ENCODE measurements at places on chromosomes 7 and 10.
A peak's percentile ranks its signal among the peaks of the same experiment; 100 is the strongest.

GRCh38 chr10:118968060-118968459, 61.5 kb upstream of the NANOS1 start:
- no peak for DNase-seq

GRCh38 chr10:126092366-126093215, 196.2 kb downstream of the FANK1 start:
- no peak for DNase-seq

DNA sequence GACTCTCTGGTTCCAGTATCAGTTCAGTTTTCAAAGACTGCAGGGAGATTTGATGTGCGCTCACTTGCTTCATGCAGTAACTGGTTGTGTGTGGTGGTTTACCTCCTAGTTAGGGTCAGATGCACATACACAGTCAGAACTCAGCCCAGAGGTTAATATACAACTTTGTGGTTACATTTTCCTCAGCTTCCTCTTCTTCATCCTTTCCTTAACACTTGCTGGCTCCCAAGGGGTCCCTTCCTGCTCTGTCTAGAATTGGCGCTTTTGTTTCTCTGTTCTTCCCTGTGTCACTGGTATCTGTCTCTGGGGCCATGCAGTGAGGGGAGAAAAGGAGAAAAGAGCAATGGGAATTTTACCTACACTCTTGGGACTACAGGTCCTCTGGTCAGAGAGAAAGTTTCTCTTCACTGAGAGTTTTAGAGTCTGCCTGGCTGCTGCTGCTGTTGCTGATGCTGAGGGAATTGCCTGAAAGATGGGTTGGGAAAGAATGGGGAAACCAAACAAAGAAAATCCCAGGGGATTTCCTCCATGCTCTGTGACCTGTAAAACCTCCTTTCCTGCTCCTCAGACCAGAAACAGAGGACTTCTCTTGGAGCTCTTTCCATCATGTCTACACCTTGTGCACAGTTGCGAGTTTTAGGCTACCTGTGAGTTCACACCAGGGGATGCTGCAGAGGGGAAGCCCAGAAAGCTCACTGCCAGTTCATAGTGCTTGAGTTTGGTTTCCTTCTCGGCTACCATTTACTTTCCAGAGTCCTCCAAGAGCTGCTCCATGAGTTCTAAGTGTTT, 74.6 kb downstream of the WDFY4 start:
- no peak for DNase-seq

DNA sequence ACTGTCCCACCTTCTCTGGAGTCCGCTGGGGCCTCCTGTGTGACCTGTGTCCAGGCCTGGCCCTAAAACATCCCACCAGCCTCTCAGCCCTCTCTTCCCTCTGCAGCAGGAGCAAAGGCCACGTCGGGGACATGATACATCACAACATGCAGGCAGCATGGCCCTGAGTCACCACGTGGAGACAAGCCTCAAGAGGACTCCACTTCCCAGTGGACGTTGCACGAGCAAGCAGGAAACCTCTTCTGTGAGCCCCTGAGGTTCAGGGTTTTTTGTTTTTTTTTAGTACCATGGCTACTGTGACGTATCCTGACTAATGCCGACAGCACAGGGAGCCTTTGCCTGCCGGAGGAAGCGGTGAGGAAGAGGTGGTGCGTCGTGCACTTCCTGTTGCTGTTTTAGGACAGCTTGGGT, 165.9 kb downstream of the DNAJB6 start:
- peak; percentile 55 for DNase-seq

GRCh38 chr7:41459183-41459582, 243.7 kb downstream of the INHBA start:
- DNase-seq: no peak

DNA sequence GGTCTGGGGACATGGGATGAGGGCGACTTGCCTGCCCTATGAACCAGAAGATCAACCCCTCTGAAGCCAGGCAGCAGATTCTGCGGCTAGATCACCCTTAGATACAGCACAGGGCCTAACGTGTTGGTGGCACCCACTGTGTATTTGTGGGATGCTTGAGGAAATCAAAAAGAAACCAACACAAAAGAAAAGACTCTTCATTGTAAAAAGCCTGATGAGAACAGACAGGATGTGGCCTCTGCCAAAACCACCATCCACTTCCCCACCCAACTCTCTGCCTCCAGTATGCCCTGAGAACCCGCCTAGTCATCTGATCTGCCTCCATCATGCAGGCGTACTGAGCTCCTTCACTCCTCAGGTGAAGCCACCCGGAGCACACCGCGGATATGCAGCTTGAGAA, 97.2 kb upstream of the INSYN2A start:
- DNase-seq: peak; percentile 10

DNA sequence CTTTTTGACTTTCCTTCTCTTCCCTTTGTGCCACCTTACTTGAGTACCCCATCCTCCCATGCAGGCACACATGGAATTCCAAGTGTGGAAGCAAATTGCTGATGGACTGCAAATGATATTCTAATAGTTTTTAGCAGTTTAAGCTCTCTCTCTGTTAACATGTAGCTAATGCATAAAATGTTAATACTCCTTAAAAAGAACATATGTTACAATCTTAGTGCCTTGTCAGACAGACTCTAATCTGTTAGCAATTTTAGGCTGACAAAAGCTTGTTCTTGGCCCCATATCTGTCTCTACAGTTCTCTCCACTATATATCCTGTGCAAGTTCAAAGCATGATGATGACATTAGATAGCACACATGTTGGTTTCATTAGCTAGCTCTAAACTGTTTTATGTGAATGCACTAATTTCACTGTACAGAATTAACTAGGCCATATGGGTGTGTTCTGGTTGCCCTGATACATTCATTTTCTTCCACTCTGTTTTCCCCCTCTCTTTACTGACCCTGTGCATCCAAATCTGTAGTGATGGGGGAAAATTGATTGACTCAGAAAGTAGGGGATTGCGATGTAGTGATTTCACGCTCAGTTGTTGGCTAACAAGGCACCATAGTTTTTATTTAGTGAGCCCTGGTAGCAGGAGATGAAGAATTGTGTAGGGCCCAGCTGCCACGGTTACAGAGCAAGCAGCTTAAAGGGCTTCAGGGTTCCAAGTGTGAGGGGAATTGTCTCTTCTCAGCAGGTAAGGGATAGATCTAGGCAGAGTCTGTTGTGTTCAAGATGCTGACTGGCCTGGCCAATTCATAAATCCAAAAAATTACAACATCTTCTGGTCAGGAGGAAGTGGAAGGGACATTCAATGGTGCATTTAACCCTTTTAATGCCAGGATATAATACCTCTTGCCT, 114.6 kb upstream of the FZD1 start:
- no peak for DNase-seq

DNA sequence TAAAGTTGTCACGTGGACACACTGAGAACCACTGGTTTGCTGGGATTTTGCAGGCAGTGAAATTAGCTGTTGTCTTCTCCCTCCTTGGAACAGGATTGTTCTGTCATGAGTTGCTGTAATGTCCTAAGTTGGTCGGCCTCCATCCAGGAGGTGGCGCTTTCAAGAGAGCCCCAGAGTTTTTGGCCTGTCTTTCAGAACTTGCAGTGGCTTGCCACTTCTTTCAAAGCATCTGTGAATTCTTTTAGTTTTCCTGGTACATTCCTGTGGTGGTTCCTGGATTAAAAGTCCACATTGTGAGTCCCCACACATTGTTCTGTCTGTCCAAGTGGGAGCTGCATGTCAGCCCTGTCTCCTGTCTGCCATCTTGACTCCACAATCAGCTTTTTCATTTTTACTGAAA, 133.8 kb downstream of the PON1 start:
- DNase-seq: no peak

DNA sequence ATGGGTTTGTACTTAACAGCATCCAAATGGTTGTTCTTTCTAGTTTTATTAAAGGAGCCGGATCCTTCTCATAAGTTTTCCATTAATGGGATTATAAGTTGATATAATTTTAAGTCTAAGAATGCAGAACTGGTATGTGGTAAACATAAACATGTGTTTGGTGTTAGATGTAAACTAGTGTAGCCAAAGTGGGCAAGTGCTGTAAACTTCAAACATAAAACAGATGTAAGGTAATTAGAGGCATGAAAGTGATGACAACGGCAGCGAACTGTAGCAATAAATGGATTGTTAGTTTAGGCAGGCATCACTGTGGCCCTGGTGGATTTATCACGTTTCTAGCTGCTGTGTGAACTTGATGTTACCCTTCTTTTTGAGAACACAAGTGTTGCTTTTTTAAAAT, 37.9 kb downstream of the BAMBI start:
- no peak for DNase-seq

DNA sequence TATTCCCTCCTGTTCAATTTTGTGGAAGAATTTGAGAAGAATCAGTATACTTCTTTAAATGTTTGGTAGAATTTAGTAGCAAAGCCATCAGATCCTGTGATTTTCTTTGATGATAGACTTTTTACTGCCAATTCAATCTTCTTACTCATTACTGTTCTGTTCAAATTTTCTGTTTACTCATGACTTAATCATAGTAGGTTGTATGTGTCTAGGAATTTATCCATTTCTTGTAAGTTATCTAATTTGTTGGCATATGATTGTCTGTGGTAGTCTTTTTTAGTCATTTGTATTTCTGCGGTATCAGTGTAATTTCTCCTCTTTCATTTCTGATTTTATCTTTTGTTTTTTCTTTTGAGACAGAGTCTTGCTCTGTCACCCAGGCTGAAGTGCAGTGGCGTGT, 87.4 kb downstream of the CCDC3 start:
- DNase-seq: no peak

- no peak for DNase-seq
These were observed 17.9 kb upstream of the SERPINE1 start for GRCh38 chr7:101108961-101109360.

- no peak for DNase-seq
These were observed 358.5 kb upstream of the ANKRD30A start for GRCh38 chr10:36766940-36767339.

GRCh38 chr7:89837515-89837914, 316.8 kb upstream of the STEAP1 start:
- DNase-seq: no peak

- DNase-seq: no peak
These were observed 1.5 kb downstream of the SUN1 start for GRCh38 chr7:833601-834258.

DNA sequence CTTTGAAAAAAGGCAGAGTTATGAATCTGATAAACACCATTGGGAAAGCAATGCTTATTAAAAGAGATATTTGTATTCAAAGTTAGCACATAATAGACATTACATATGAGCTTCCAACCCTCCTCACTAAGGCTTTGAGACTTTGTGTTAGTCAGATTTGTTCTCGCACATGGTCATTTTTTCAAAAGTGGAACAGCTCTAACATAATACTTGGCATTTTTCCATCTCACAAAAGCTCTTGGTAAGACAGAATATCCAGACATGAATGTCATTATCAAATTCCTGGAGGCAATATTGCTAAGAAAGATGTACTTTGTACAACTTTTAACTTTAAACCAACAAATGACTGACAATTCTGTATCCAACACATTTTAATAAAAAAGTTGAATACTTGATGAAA, 292.4 kb upstream of the SMIM30 start:
- DNase-seq: no peak

DNA sequence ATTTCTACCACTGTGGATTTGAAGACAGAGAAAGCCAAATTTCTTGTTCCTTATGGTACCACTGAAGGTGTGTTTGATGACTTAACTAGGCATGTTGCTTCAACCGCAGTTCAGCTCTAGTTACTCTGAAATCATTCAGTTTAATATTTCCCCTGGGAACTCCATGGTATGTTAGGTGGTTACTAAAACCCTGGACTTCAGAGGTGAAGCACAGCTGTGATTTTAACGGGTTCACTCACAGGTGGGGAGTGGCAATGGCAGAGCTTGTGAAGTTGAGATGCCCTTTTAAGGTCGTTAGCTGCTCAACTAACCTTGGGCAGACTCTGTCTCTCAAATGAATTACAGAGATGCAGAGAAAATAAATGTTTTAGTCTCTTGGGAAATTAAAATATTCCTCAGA, 163.6 kb upstream of the PHYHIPL start:
- DNase-seq: no peak

DNA sequence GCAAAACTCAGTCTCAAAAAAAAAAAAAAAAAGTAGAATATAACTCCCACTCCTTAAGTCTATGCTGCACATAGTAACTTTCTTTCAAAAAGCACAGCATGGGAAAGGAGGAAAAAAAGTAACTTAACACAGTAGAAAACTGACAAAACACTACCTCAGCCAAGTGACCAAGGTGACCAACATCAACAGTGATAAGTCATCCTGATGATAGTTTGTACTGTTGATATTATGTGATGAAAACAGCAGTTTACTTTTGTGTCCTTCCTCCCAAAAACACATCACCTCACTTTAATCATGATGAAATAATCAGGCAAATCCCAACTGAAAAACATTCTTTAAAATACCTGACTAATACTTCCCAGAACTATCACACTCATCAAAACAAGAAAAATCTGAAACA, 29.3 kb upstream of the MAT1A start:
- DNase-seq: no peak

GRCh38 chr10:52198540-52198939, 115.5 kb upstream of the DKK1 start:
- no peak for DNase-seq

Measured in activated naive CD4-positive, alpha-beta T cell treated with Interleukin-2 at 50 U/mL for 16 hours (primary cell).